ENCODE measurements at places on chromosomes 7 and 10.

GRCh38 chr7:41447450-41448042, 255.3 kb downstream of the INHBA start:
- DNase-seq: no peak

DNA sequence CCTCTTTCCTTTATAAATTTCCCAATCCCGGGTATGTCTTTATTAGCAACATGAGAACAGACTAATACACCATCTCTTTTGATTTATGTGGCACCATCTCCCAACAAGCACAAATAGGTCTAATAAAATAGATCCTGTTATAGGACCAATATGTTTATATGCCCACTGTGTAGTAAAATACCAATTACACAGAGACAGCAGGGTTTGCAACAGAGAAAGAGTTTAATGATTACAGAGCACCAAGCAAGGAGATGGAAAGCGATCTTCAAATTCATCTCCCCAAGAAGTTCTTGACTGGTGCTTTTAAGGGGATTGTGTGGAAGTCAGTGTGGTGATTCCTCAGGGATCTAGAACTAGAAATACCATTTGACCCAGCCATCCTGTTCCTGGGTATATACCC, 33.5 kb upstream of the TECTB start:
- DNase-seq: no peak

DNA sequence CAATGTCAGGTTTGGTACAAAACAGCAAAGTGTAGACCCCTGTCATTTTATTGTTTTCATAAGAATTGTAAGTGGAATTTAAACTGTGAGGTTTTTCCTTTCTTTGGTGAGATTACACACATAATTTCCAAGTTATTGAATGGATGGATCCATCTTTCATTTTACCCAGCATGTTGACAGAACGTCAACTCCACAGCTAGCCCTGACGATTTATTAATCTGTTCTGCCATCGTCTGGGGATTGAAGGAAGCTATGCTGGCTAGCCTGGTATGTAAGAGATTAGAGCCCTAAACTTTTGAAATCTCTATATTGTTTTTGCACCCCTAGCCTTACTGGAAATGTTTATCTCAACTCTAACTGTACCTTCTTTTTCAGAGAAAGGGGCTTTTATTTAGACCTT, 8.6 kb downstream of the WNT16 start:
- DNase-seq: no peak

DNA sequence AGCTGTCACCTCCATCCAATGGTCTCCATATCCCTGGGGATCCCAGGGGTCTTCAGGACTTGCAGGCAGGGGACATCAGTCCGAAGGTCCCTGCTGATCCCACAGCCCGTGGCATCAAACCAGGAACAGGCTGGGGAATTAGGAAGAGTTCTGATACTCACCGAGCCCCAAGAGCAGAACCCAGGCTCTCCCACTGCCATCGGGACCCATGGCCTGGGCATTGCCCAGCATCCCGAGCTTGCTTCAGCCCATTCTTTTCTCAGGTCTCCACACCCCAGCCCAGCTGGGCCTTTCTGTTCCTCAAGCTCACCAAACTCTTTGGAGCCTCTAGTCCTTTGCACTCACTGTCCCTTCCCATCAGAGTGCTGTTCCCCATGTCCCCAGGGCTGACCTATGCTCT, 280.9 kb downstream of the GRID1 start:
- no peak for DNase-seq

GRCh38 chr7:102150266-102150665, 136.4 kb upstream of the SH2B2 start:
- DNase-seq: no peak

DNA sequence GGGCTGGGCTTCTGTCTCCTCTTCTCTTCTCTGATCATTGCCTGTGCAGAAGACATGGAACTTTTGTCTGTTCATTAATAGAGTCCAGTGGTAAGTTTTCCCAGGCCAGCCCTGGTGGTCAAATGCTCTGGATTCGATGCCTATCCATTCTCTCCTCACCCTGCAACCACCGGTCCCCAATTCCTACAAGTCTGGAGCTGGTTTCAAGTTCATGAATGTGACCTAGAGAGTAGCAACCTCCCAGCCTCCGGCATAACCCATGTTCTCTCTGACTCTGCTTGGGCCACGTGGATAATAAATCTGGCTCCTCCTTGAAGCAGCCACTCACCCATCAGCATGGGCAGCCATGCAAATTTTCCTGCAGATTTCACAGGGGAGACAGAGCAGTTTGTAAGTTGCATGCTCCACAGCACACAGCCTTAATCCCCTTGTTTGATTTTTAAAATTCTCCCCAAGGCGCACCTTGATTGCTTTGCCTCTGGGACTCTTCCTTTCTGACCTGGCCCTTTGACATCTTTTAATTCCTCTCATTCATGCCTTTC, 37.3 kb upstream of the PDZD8 start:
- no peak for DNase-seq

- no peak for DNase-seq
Measured at GRCh38 chr10:6953271-6953801, 373.3 kb upstream of the PRKCQ start.

DNA sequence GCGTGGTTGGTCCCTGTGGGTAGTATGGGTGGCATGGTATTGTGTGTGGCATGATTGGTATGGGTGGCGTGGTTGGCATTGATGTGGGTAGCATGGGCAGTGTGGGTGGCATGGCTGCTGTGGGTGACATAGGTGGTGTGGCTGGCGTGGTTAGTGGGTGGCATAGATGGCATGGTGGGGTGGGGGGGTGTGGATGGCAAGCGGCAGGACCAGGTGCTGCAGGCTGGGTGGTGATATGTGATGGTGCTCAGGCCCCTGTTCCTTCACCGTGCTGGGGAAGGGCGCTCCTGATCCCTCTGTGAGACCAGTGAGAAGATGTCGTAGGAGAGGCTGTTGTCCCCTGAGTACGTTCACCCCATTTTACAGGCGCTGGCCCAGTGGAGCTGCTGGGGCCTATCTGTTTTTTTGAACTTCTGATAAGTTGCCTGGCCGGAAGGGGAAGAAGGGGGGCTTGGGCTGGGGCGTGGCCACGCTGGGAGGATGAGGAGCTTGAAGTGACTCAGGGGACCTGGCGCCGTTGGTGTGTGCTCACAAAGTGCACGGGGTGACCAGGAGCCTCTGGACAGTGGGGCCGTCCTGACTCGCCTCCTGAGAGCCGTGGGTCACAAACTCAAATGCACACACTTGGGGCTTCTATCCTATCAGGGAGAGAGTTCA, 17.5 kb downstream of the INPP5A start:
- no peak for DNase-seq

DNA sequence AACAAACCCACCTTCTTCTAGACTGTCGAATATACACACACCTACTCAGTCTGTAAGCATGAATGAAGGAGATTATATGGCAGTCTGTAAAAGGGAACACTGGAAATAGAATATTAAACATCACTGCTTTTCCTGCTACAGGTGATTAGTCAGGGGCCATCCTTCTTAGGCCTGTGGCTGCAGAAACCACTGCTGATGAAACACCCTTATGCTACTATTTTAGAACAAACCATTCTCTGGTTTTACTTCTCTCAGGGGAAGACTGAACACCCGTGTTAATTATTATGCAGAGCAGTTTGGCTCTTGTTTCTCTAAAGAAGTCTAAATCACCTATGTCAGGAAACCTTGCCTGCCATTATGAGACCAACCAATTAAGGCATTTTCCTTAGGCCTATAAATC, 351.1 kb upstream of the KLF6 start:
- DNase-seq: no peak

DNA sequence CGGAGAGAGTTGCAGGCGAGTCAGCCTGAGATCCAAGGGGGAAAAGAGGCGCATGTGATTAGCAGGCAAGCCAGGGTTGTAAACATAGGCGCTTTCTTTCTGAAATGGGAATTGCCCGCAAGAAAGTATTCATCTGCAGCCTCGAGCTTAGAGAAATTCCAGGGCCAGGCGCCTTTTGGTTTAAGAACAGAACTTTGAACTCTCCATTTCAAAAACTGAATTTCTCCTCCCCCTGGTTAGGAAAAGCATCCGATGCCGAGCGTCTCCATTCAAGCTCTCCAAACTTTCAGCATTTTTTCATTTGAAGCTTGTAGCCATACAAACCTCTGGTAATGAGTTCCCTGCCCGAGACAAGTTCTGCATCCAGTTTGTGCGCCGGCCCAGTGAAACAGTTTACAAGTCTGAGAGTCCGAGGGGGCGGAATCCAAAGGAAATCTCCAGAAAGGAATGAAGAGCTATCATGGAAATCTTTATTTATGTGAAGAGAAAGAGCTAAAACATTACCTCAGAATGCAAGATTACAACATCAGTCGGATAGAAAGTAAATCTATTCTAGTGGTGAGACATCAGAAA, 69.9 kb downstream of the FAM204A start:
- no peak for DNase-seq

- no peak for DNase-seq
Measured at GRCh38 chr7:96546426-96546825, 163.2 kb downstream of the SEM1 start.

DNA sequence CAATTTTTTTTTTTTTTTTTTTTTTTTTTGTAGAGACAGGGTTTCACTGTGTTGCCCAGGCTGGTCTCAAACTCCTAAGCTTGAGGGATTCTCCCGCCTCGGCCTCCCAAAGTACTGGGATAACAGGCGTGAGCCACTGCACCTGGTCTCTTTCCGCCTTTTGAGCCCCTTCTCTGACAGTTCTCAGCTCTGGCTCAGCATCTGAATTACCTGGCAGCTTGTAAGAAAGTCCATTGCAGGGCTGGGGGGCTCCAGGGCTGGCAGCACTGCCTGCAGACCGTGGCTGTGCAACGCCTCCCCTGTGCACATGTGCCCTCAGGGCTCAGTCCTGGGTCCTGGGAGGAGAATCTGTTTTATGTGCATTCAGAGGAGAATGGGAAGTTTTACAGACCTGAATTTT, 37.6 kb downstream of the VWA2 start:
- DNase-seq: no peak

DNA sequence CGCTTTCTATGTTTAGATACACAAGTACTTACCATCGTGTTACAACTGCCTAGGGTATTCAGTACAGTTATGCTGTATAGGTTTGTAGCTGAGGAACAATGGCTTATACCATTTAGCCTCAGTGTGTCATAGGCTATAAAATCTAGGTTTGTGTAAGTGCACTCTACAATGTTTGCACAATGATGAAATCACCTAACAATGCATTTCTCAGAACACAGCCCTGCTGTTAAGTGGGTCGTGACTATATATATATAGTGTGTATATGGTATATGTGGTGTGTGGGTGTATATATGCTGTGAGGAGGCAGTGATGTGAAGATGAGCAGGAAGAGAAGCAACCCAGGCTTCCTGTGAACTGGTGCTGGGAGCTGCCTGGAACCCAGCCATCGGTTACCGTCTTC, 65.6 kb upstream of the MKI67 start:
- no peak for DNase-seq

- no peak for DNase-seq
Measured at GRCh38 chr10:10010397-10010796, 1007.3 kb upstream of the CELF2 start.

GRCh38 chr10:78038791-78039547, 5.3 kb downstream of the RPS24 start:
- DNase-seq: no peak

GRCh38 chr10:52755297-52756062, 17.1 kb downstream of the MBL2 start:
- no peak for DNase-seq

DNA sequence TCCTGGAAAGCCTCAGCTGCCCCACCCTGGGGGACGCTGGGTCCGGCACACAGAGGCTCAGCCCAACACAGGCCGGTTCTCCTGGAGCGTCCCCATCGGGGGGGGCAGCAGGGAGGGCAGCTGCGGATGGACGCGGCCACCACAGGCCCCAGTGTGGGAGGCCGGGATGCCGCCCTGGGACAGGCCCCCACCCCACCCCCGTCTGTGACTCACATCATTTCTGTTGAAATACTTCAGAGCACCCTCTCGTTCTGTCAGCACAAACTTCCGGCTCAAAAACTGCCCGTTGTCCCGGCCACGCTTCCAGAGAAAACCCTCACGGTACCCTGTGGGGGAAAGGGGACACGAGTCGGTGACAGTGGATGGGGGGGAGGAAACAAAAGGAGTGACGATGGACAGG, 28.5 kb downstream of the GET4 start:
- no peak for DNase-seq

- no peak for DNase-seq
Measured at GRCh38 chr10:25072786-25073185, 56.4 kb downstream of the THNSL1 start.

DNA sequence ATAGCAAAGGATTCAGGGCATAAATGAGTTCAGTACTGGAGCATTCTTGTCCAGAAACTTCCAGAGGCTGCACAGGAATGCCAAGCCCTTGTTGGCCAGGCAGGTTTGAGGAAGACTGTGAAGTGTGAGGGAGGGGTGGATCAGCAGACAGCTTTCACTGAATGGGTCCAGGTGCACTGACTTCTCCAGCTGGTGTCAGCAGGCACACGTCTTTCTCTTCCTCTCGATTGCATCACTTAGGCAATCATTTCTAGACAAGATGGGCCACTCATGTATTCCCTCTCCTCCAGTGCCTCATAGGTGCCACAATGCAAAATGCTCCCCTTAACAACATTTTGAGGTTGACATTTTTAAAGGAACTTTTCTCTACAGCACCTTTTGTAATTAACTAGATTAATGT, 15.6 kb upstream of the PLEKHS1 start:
- no peak for DNase-seq

DNA sequence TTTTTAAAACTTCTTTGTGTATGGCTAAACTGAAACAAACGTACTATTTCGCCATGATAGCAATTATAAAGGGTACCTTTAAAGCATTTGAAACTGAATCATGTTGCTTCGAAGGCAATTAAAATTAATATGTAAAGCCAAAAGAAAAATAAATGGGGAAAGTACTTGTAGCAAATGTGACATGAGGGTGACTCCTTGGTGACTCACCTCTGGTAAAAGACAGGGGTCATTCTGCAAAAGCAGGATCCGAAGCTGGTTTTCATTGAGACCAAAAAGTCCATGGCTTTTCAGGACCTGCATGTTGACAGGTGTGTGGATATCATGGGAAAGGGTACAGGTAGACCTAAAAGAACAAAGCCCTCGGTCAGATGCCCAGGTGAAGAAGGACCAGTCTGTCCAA, 1.5 kb downstream of the ZC3HAV1L start:
- DNase-seq: no peak

- DNase-seq: no peak
Measured at GRCh38 chr7:2510909-2511768, 8.4 kb upstream of the LFNG start.

DNA sequence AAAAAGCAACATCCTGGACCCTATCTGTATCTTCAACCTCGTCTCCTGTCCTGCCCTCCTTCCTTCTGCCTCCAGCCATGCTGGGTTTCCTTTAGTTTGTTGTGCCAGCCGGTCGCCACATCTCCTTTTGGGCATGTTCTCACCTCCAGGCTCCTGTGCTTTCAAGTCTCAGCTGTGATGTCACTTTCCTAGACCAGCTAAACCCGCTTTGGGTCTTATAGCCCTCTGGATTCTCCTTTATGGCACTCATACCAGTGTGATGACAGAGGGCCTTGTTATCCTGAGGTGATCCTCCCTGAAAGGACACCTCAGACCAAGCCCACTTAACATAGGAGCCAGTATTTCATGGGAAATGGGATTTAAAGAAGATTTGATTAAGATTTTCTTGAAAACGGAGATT, 108.6 kb downstream of the EMX2 start:
- no peak for DNase-seq
